ENCODE measurements at places on chromosomes 4 and X. TPM values are rescaled to one million over a fixed set of nuclear protein-coding genes. Genes with fewer than 3 reads are reported as not detected.

Gene ALB
- 22.6 TPM for total RNA-seq

Gene MAD2L1
- 53.8 TPM for total RNA-seq

- no peak for DNase-seq
Measured at GRCh38 chr4:38866973-38867477, 581 bp upstream of the FAM114A1 start.

DNA sequence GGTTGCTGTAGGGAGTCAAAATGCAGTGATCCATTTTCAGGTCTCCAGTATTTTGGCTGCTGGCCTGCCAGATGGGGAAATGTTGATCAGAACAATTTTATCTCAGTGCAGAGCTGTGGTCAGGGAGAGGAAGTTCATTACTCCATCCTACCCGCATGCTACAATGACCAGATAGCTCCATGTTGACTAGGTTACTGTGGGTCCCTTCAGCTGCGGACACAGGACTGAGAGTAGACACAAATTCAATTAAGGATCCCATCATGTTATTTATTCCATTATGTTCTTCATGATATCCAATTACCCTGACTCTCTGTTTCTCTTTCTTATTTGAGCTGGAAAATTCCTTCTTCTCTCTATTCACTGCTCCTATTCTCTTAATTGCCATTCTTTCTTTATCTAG, 16.3 kb downstream of the SYNPO2 start:
- no peak for DNase-seq

- no peak for DNase-seq
Measured at GRCh38 chrX:31423609-31424189, 351.9 kb upstream of the FTHL17 start.

DNA sequence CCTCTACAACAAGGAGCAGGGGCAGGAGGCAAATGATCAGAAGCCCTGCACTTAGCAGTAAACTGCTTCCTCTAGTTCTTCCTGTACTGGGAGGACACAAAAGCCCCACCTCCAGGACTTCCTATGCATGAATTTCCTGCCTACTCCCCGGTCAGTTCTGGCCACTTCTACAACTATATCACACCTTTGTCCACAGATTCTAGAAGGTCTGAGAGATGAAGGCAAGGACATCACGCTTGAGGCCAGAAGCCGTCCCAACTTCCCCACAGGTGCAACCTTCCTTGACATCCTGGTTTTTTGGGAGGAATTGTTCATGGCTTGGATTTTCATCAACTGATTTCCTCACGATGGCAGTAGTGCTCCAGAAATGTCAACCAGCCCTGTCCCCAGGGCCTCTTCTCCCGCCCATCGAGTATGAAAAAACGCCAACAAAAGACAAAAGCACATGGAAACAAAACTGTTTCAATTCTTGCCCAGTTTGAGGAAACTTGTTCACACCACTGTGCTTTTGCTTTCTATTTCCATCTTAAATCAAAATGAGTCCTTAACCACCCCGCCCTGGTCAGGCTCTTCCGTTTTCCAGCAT, 206.5 kb upstream of the STK26 start:
- DNase-seq: peak; percentile 84

- DNase-seq: no peak
Measured at GRCh38 chr4:34182306-34182705, 2062.0 kb downstream of the ARAP2 start.

DNA sequence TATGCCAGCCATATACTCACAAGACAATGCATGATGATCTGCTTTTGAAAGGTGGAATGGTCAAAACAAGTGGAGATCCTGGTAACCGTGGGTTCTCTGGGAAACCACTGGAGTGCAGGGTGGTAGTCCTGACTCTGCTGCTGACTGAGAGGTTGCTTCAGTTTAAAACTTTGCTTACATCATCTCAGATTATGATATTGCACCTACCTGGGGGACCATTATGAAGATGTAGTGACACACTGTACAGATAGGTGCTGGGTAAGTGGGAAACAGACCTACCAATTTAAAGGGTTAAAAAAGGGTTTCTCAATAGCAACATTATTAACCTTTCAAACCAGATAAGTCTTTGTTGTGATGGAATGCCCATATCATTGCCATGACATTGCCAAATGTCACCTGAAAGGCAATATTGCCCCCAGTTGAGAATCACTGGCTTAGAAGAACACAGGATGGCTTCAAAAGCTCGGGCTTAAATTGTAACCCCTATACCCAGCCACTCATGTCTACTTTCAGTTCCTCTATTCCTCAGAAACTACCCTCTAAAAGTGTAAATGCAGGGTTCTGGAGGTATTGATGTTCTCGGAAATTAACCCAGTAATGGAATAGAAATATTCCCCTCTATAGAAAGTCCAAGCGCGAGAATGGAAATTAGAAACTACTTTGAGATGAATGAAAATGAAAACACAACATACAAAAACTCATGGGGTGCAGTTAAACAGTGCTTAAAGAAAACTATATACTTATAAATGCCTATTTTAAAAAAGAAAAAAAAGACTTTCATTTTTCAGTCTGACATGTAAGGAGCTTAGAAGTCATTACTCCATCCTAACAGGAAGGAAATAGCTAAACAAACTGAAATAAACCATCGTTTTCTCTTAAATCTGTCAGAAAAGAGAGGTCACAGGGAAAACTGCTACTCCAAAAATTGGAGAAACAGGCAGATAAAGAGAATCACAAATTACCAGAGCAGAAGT, 65.8 kb downstream of the ARHGEF6 start:
- no peak for DNase-seq

DNA sequence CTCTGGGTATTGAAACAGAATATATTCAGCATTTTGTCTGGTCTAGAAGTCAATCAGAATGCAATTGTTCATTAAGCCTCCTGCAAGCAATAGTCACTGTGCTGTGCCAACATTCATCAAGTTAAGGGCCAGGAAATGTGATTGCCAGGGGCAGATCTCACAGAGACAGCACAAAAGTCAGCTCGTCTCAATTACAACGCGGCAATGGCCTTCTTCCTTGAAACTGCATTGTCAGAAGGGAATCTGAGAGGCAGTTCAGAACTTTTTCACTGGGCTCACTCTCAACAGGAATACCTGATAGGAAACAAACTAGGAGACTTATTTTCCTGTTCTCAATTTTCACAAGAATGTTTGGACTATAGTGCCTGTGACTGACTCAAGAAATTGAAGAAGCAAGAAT, 131.1 kb upstream of the NR3C2 start:
- no peak for DNase-seq

- no peak for DNase-seq
Measured at GRCh38 chrX:21528076-21528475, 130.1 kb downstream of the KLHL34 start.

Data from activated T-cell treated with anti-CD3 and anti-CD28 coated beads, Interleukin-2, amount 50 U/mL, for 4 hours (primary cell).